ENCODE measurements at places on chromosomes 12 and 14. TPM values are rescaled to one million over a fixed set of nuclear protein-coding genes. Genes with fewer than 3 reads are reported as not detected.

CLEC4E gene
- total RNA-seq, result not detected

KERA gene
- total RNA-seq, result not detected

OR6C75 gene
- not detected for total RNA-seq

CARMIL3 gene
- total RNA-seq, result not detected

GRCh38 chr14:47366006-47366405 lies 309.4 kb downstream of the MDGA2 start:
- DNase-seq, result no peak

DNA sequence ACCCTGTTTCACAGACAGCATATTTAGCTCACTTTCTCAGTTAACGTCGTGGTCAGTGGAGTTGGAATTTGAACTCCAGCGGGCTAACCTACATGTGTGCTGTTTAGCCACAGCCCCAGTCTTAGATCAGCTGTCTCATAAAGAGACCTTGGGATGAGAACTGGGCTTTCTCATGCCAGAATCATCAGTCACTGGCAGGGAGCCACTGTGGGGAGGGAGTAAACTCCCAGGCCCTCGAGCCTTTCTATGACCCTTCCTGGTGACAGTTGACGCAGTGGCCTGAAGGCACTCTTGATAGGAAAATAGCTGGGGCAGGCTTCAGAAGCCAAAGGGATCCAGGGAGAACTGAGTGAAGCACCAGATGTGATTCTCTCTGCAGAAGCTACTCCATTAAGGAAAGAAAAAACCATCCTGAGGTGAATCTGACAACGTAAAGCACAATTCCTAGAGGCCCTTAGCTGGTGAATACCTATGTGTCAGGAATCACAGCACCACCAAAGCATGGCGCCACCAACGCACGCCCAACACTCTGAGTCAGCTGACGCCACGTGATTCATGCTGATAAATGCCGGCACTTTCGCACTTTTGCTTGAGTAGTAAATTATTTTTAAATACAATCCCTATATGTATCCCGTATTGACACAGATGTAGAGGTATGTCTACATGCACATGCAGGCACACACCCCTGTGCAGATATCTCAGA lies 279.6 kb upstream of the TMEM132C start:
- no peak for DNase-seq

GRCh38 chr14:55451398-55451797 lies 11.0 kb upstream of the TBPL2 start:
- DNase-seq, result peak; percentile 25

- no peak for DNase-seq
Measured at GRCh38 chr12:90991952-90992465, 12.8 kb downstream of the EPYC start.

DNA sequence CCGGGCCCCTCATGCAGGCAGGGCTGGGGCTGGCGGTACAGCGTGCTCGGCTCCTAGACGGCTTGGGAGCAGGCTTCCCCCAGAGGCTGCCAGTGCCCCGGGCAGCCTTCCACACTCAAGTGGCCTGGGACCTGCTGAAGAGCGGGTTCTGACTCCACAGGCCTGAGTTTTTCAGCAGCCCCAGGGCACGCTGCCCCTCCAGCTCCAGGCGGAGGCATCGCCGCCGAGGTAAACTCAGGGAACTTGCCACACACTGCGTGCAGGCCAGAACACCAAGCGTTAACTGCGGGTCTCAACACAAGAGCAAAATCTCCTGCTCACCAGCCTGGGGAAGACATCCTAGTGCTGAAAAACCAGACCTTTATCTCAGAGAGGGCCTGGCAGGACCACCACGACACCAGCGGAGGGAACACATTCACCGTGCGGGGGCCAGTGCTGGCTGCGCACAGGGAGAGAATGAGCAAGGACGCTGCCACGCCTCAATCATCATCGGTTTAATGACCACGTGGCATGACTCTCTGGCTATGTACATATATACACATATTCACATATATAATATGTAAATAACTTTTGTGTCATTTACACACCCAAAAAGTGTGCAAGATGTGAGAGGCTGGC lies 21.3 kb downstream of the PSMC1 start:
- DNase-seq, result no peak

GRCh38 chr12:41983394-41983793 lies 161.3 kb downstream of the GXYLT1 start:
- DNase-seq, result no peak

DNA sequence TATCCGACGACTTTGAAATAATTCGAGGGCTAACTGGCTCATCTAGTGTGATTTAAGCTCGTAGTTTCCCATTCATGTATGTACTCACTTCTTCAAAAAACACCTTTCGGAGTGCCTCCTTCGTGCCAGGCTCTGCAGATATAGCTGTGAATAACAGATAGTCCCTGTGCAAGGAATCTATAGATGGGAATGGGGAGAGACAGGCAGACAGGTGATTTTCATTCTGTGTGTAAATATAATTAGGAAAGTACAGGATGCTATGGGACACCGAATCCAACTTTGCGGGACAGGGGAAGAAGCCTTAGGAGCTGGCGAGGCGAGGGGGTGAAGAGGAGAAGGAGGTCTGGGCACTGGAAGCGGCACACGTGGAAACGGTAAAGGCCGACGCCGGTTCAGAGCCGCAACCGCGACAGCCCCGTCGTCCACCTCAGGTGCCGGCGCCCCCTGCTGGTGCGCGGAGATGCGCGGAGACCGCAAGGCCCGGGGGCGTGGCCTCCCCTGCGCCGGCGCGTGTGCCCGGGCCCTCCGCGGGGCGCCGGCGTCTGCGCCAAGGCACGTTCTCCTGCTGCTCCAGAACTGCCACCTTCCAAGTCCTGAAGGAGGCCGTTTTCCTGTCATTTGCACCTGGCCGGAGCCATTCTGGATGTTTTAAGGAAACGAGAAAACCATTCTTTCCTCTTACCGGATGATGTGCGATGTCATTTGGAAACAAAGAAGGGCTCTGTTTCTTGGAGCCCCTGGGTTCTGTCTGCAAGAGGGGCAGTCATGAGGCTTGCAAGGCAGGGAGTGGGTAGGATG lies 18.0 kb upstream of the CACNA1C start:
- DNase-seq, result peak; percentile 66

- no peak for DNase-seq
Measured at GRCh38 chr12:44159216-44159615, 323.3 kb downstream of the TMEM117 start.

DNA sequence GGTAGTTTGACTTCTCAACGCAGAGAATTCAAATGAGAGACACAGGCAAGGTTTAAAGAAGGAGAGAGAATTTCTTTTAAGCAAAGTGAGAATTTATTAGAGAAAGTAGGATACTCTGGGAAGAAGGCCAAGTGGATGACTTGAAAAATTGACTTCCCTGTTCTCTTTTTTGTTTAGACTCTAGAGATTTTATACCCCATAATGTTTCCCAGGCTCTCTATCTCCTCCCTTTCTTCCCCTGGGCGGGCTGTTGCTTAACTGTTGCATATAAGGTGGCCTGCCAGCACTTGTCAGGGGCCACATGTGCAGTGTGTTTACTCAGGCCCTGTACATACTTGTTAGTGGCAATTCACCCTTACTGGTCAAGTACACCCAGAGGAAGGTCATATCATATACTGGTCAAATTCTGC lies 403.7 kb downstream of the SLC6A15 start:
- no peak for DNase-seq

DNA sequence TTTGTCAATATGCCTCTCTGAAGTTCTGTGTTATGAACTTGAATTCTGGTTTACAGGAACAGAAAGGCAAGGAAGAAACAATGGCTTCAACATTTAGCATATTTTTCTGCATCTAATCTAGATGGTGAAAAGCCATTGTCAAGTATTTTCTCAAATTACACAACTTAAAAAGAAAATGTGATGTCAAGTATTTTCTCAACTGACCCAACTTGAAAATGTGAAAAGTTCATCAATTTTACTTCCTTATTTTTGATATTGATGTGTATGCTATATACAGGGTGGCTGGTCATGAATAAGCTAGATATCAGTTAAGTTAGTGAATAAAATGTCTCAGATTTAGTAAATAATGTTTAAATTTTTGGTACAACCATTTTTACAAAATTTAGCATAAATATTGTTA lies 196.7 kb downstream of the ALX1 start:
- no peak for DNase-seq

DNA sequence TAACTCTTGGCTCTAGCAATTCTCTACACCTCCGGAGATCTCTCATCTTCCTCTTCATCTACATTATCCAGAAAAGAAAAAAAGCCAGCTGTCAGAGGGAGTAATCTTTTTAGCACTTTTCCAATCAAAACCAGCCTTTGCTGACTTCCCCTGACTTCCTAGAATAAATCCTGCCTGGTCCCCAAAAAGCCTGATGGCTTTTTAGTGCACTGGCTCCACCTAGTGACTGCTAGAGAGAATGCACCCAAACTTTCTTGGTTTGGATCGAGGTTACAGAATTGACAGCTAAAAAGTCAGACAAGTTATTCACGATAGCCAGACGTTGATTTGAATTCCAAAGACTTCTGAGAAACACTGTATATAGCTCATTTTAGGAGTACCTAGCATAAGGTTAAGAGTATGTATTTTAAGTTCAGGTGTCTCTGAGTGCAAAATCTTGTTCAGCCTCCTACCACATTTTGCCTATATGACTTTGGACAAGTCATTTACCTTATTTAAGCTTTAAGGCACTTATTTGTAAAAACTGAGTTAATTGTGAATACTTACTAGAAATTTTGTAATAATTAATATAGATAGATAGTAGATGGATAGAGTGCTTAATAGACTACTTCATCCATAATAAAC lies 185.7 kb upstream of the GRIN2B start:
- DNase-seq, result peak; percentile 41

DNA sequence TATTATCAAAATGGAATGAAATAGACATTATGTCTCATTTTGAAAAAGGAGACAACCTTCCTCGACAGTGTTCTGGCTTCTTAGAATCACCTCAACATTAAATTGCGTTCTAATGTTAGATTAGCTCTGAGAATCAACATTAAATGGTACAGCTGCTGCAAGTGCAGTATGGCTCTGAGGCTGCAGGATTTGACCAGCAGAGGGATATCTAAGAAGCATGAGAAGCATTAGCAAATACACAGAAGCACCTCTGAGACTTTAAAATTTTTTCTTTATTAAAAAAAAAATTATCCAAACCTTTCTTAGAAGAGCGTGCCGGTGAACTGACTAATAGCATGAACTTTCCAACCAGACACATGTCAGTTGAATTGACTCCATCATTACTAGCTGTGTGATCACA lies 253.4 kb upstream of the LRIG3 start:
- peak; percentile 8 for DNase-seq

GRCh38 chr14:64654246-64654900 lies 49.9 kb upstream of the PLEKHG3 start:
- peak; percentile 96 for DNase-seq

DNA sequence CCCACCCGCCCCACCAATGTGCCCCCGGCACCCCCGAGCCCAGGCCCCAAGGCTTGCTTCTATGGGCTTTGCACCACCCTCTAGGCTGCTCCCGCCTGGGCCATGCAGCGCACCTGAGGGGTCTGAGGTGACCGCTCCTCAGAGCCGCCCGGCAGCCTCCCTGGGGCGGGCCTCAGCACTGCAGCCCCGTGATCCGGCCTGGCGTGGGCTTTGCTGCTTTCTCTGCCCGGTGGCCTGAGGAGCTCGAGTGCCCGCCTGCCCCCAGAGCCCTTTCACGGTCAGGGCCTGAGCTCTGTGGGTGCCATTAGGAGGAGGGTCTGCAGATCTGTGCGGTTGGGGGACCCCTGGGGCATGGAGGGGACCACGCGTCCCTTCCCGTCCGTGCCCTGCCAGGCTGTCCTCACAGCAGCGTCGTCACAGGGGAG lies 6.2 kb downstream of the MTA1 start:
- DNase-seq, result no peak

Data from IMR-90 (cell line).